ENCODE measurements at places on chromosomes 13 and 19. TPM values are rescaled to one million over a fixed set of nuclear protein-coding genes. Genes with fewer than 3 reads are reported as not detected.

Gene PDE4C
- total RNA-seq: 0.38 TPM

Gene CRTC1
- total RNA-seq: 1.3 TPM

Gene ZNF573
- 6.6 TPM for total RNA-seq

Gene POSTN
- 1.5 TPM for total RNA-seq

Gene BRSK1
- total RNA-seq: 0.51 TPM

Gene USP12
- 20.9 TPM for total RNA-seq

Gene BABAM1
- total RNA-seq: 45.8 TPM

Gene SUGP2
- total RNA-seq: 21.6 TPM

Gene SOX21
- total RNA-seq: 1.1 TPM

Gene PALM3
- total RNA-seq: not detected

Gene SYT5
- 0.26 TPM for total RNA-seq

Gene MEIOSIN
- not detected for total RNA-seq

Gene DACT3
- 0.13 TPM for total RNA-seq

Gene ARHGAP35
- total RNA-seq: 37.1 TPM

Gene KATNAL1
- 5.6 TPM for total RNA-seq

Gene INSL3
- not detected for total RNA-seq

Gene DAND5
- not detected for total RNA-seq

Gene SIGLEC10
- not detected for total RNA-seq

Gene TMEM59L
- 0.79 TPM for total RNA-seq

Gene LILRA2
- total RNA-seq: not detected

Measured in bronchial epithelial cell (primary cell).